Hippocampal formation (tissue), 2 donors: ENCODE measurements at places on chromosomes 1 and 21.

- no peak for DNase-seq
These were observed 80.5 kb downstream of the VCAM1 start for GRCh38 chr1:100799954-100800612.

DNA sequence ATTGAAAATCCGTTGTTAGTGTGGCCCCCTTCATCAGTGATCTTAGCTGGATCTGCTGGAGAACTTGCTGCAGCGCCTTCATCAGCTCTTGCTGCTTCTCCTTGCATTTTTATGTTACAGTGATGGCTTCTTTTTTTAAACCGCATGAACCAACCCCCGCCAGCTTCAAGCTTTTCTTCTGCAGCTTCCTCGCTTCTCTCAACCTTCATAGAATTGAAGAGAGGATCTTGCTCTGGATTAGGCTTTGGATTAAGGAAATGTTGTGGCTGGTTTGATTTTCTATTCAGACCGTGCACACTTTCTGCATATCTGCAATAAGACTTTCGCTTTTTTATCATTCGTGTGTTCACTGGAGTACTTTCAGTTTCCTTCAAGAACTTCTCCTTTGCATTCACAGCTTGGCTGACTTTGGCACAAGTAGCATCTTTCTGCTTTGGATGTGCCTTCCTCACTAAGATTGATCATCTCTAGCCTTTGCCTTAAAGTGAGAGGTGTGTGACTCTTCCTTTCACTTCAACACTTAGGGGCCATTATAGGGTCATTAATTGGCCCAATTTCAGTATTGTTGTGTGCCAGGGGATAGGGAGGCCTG is 13.1 kb downstream of the RNF187 start:
- no peak for DNase-seq

GRCh38 chr1:206933333-206933945 is 11.7 kb upstream of the FCMR start:
- no peak for DNase-seq

DNA sequence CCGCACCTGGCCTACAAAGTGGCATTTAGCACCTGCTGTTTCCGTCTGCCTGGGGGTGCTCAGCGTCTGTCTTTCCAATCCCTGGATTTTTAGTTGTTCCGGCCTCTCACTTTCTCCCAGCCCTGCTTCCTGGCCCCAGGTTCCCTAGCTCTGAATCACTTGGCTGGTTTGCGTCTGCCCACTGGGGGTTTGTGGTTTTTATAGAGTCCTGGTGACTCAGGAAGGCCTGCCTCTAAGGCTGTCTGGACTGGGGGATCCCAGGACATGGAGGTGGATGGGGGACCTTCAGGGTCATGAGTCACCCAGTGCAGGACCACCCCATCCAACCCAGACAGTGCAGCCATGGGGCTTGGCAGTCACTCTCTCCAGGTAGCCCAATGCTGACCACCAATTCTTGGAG is 53.5 kb downstream of the MRPL37 start:
- DNase-seq, result no peak

DNA sequence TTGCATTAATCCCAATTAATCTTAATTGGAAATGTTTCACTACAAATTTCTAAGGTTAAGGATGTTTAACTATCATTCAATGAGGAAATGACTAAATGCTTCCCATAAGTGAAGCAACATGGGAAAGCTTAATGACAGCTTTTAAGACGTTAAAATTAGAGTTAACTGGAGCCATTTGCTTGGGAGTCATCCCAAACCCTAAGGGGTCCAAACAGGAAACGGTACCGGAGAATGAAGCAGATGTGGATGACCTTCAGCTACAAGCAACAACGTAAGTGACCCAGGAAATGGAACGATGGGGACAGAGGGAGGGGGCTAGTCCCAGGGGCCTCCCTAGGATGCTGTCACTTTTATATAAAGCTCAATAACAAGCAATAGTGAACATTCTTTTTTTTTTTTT is 62.2 kb downstream of the CAPZB start:
- DNase-seq, result no peak

DNA sequence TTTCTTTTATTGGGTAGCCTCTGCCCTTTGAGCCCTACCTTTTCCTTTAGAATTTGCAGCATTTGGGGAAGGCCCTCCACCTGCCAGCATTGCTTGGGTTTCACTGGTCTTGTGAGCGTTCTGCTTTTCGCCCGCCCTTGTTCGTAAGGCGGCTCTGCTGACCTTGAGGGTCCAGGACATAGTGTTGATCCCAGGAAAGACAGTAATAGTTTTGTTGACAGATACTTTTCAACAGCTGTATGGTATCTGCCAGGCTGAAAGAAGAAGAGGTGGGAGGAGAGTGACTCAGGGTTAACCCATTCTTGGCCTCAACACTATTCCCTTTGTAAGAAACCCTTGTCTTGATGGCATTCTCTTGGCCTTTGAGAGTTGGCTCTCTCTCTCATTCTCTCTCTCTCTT is 113.4 kb upstream of the SPAG17 start:
- no peak for DNase-seq

- DNase-seq, result no peak
These were observed 1.4 kb upstream of the PIK3R3 start for GRCh38 chr1:46133781-46134350.

DNA sequence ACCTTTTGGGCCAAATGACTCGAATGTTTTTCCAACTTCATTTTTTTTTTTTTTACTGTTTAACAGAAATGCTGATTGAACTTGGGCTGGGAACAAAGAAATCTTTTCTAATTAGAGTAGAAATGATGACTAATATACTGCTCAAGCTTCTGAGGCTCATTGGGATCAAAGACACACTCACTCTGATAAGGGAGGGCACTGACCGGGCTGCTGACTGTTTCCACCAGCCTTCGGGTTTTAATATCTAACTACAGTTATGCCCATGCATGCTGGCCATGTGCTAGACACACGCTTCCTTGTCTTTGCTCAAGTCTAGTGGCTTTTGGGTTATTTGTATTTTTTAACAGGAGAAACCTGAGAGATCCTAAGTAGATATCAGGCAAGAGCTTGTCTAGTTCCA is 16.8 kb downstream of the ZBTB18 start:
- DNase-seq, result no peak

DNA sequence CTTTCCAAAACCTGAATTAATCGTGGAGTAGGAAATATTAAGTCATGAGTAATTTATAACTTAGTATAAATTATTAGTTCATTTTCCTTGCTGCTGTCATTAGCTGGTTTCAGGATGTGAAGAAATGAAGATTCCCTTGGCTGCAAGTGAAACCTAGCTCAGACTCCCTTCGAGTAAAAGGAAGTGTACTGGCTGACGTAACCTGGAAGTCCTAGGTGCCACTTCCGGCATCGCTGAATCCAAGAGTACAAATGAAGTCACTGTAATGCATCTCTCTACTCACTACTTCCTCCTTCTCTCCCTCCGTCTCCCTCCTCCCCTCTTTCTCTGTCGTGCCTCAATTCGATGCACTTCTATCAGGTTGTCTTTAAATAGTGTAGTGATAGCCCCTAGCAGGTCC is 28.8 kb downstream of the ZP4 start:
- DNase-seq, result no peak

- DNase-seq, result no peak
These were observed 89.3 kb downstream of the PLD5 start for GRCh38 chr1:242435200-242435599.

DNA sequence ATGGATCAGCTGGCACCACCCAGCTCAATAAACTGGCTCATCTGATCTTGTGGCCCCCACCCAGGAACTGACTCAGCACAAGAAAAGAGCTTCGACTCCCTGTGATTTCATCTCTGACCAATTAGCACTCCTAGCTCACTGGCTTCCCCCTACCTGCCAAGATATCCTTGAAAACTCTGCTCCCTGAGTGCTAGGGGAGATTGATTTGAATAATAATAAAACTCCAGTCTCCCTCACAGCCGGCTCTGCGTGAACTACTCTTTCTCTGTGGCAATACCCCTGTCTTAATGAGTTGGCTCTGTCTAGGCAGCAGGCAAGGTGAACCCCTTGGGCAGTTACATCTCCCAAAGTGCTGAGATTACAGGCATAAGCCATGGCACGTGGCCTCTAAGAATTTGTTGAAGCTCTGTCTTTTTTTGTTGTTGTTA is 11.8 kb upstream of the RHBDL2 start:
- no peak for DNase-seq

DNA sequence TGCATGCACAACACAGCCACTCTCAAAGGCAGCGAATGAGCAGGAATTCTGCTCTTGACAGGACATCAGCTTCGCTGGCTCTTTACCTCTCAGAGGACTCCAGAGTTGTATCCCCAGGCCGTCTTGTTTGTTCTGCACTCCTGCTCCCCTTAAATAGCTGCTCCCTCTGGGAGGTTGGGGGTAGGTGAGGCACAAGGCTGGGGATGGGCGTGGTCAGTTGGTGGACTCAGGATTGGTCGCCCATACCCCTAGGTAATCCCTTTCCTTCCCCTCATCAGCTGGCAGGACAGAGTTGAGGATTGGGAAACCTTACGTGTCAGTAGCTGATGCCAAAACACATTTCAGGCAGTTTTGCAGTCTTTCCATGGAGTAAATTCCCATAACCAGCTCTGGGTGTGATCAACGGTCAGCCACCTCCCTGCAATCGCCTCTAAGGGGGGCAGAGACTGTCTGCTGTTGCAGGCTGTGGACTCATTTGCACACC is at the start of gene PLA2G2A:
Gene PLA2G2A, minus strand, starts transcription at position 125 of the 484 bp plus-strand sequence. CDS start 845 bp downstream, outside the sequence.
- no peak for DNase-seq

DNA sequence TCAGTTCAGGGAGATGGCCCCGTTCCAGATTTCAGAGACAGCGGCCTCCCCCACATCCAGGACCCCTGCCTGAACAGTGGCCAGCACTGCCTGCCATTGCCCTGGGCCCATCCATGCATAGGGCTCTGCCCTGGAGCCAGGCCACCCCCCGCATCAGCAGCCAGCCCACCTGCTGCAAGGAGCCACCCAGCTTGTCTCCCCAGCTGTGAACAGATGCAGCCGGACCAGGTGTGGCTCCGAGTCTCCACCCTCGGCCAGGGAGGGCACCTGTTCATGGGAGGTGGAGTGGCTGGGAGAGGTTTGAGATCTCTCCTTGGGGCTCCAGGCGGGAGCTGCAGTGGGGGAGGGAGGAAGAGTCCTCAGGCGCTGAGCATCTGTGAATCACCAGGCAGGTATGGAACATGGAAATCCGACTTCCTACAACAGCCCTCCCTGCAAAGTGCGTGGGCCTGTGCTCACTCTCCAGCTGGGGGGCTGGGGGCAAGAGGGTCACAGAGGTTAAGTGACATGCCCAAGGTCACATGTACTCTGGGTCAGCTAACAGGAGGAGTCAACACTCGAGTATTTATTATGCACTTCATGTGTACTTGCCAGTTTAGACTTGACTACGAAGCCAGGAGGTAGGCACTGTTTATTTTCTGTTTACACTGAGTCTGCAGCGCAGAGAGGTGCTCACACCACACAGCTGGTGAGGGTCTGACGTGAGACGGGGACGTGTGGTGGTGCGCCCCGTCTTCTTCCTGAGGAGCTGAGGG is 4.8 kb upstream of the HES5 start:
- DNase-seq, result no peak

DNA sequence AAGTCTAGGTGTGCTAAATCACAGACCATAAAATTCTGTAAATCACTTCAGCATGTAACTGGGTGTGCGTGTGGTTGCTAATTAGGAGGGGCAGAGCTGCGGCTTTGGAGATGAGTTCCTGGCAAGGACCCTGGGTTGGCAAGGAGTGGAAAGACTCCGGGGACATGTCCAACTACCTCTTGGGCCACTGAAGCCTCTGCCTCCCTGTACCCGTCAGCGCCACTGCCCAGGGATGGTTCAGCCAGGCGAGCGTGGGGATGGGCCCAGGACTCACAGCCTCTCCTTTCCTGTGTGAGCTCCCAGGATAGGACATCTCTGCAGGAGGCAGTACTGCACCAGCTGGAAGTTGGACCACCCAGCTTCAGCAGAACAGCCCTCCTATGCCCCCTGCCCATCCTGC is 386.4 kb upstream of the VAMP3 start:
- DNase-seq, result no peak

GRCh38 chr1:228861832-228862180 is 126.5 kb downstream of the RHOU start:
- DNase-seq, result no peak

GRCh38 chr1:110766336-110766647 is 91.6 kb upstream of the KCNA3 start:
- no peak for DNase-seq

- no peak for DNase-seq
These were observed 179.4 kb downstream of the RHOU start for GRCh38 chr1:228914700-228915099.

- no peak for DNase-seq
These were observed 97.9 kb downstream of the CSMD2 start for GRCh38 chr1:34066981-34067603.

- DNase-seq, result no peak
These were observed 27.6 kb upstream of the LAPTM5 start for GRCh38 chr1:30785181-30785580.

GRCh38 chr1:167767761-167768160 is 46.0 kb downstream of the MPZL1 start:
- DNase-seq, result no peak

DNA sequence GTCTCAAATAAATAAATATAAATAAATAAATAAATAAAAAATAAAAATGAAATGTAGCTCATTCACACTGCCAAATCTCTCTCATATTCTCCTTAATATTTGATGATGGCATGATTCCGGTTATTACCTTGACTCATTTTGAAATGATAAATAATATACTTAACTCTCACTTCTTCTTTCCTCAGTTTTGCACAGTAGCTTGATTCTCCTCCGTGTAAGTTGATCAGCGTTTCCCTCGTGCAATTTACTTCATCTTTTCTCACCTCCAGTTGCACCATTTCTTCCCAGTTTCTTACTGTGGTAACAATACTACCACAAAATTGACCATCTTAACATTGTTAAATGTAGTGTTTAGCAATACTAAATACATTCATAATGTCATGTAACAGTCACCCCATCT is 111.6 kb downstream of the RIPK4 start:
- DNase-seq, result no peak

- DNase-seq, result no peak
These were observed 226.4 kb downstream of the DSCAM start for GRCh38 chr21:40620386-40621145.

GRCh38 chr1:203174324-203174985 is 1.2 kb downstream of the MYBPH start:
- no peak for DNase-seq

DNA sequence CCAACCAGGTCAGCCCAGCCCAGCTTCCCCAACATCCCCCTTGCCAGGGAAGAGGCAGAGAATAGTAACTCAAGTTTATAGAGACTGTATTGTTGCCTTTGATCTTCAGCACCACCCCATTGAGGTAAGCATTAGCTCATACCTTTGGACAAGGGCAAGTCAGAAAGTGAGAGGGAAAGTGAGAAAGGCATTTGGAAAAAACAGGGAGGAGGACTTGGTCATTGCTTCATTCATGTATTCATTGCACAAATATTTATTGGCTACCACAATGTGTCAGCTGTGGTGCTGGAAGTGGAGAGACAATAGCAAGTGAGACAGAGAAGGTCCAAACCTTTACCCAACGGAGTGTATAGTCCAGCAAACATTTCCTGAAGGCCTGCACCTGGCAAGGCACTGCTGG is 561.2 kb downstream of the KIF26B start:
- no peak for DNase-seq

- DNase-seq, result no peak
These were observed 123.2 kb downstream of the RRAGC start for GRCh38 chr1:38736399-38736798.
